ENCODE measurements at places on chromosomes 3 and 15. TPM values are rescaled to one million over a fixed set of nuclear protein-coding genes. Genes with fewer than 3 reads are reported as not detected.

The STRC gene
- total RNA-seq: 0.59 TPM

The TMEM108 gene
- total RNA-seq: not detected

The RBP2 gene
- total RNA-seq: not detected

The CERS3 gene
- not detected for total RNA-seq

The MAP2K5 gene
- 26.9 TPM for total RNA-seq

The HCN4 gene
- not detected for total RNA-seq

The PLAAT1 gene
- not detected for total RNA-seq

The MOBP gene
- not detected for total RNA-seq

The HEG1 gene
- 30.2 TPM for total RNA-seq

The HMG20A gene
- 33.4 TPM for total RNA-seq

The C15orf62 gene
- 0.23 TPM for total RNA-seq

The SI gene
- not detected for total RNA-seq

The FBXW12 gene
- total RNA-seq: not detected

The MST1R gene
- total RNA-seq: 98.3 TPM

The TMCC1 gene
- total RNA-seq: 41.4 TPM

The AQP9 gene
- total RNA-seq: not detected

The HIGD2B gene
- not detected for total RNA-seq

The LSAMP gene
- not detected for total RNA-seq

The SPSB4 gene
- not detected for total RNA-seq

The CPEB1 gene
- not detected for total RNA-seq

The IL17RD gene
- 7.9 TPM for total RNA-seq

The PPARG gene
- total RNA-seq: 60.2 TPM

The TPRG1 gene
- total RNA-seq: 1.9 TPM

The TRANK1 gene
- total RNA-seq: 12.1 TPM

The PLSCR5 gene
- total RNA-seq: not detected

The ILDR1 gene
- 5.1 TPM for total RNA-seq

The PIGX gene
- total RNA-seq: 47.6 TPM

The KATNBL1 gene
- total RNA-seq: 40.4 TPM

The GOLGA8T gene
- not detected for total RNA-seq

Measured in PC-9 (cell line).